ENCODE measurements at places on chromosomes 3 and 15.

- DNase-seq, result no peak
Observed at GRCh38 chr3:23809840-23810342, 4.1 kb downstream of the UBE2E1 start.

- no peak for DNase-seq
Observed at GRCh38 chr15:56837273-56837672, 81.2 kb upstream of the TCF12 start.

- DNase-seq, result no peak
Observed at GRCh38 chr3:23324745-23325144, 121.6 kb downstream of the UBE2E2 start.

GRCh38 chr15:73165435-73165834 lies 113.2 kb downstream of the NEO1 start:
- DNase-seq, result no peak

GRCh38 chr15:54288049-54288448 lies 309.8 kb downstream of the UNC13C start:
- DNase-seq, result no peak

DNA sequence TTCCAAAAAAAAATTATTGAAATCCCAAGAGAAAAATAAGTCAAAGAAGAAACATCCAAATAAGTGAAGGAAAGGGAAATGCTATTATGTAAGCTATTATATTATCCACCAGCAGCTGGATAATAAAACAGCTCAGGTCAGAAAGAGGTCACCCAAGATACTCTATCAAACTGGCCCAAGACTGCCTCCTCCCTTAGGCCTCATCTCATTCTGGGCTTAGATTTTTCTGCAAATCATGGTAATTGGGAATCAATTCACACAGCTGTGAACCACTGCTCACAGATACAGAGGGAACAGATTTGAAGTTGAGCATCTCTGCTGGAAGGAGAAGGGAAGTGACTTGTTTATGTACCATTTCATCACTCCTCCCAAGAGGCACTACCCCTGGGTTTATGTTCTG lies 294.6 kb upstream of the DPPA4 start:
- no peak for DNase-seq
